ENCODE measurements at places on chromosomes 2 and 18. TPM values are rescaled to one million over a fixed set of nuclear protein-coding genes. Genes with fewer than 3 reads are reported as not detected.

The HOXD9 gene
- 1.1 TPM for total RNA-seq

The PLEK gene
- 1.00 TPM for total RNA-seq

The IL1R1 gene
- 19.1 TPM for total RNA-seq

The CRYGD gene
- total RNA-seq: not detected

The ADCYAP1 gene
- total RNA-seq: 0.12 TPM

The XIRP2 gene
- total RNA-seq: 0.28 TPM

The CD302 gene
- total RNA-seq: 1.6 TPM

The TBR1 gene
- total RNA-seq: not detected

Data from esophagus mucosa (tissue), 1 donor.